ENCODE measurements at places on chromosomes 2 and 18.

DNA sequence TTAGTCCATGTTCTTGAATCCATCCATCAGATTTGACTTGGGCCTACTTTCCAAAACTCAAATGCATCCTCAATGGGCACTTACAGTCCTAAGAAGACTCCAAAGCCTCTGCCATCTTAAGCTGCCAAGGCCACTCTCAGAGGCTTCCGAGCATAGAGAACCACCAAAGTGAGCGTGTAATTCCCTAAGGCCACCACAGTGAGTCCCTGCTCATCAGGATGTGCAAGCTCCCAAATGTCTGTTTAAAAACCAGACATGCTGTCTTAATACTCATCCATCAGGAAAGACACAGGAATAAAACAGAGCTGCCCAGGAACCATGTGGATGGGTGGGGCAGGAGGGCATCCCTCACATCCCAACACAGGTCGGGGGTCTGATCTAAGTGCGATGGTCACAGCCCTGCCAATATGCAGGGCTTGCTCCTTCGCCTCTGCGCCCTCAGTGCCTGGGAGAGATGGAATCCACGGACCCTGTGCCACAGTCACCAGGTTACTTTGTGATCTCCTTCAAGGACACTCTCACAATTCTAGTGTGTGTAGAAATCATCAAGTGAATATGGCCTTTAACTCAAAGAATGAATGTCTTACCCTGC is 80.4 kb downstream of the POLR1A start:
- DNase-seq = no peak

- DNase-seq = no peak
These were observed 51.3 kb upstream of the RND3 start for GRCh38 chr2:150538651-150539201.

- peak; percentile 61 for DNase-seq
These were observed 172.8 kb upstream of the RBMS1 start for GRCh38 chr2:160666154-160667060.

DNA sequence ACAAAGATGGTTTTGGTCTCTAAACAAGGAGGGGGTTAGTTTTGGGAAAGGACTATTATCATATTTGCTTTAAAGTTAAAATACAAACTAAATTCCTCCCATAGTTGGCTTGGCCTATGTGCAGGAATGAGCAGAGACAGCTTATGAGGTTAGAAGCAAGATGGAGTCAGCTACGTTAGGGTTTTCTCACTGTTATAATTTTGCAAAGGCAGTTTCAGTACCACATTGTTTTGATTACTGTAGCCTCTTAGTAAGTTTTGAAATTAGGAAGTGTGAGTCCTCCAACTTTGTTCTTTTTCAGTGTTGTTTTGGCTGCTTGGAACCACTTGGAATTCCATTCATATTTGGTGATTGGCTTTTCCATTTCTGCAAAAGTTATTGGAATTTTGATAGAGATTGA is 23.4 kb downstream of the LCLAT1 start:
- DNase-seq = no peak

DNA sequence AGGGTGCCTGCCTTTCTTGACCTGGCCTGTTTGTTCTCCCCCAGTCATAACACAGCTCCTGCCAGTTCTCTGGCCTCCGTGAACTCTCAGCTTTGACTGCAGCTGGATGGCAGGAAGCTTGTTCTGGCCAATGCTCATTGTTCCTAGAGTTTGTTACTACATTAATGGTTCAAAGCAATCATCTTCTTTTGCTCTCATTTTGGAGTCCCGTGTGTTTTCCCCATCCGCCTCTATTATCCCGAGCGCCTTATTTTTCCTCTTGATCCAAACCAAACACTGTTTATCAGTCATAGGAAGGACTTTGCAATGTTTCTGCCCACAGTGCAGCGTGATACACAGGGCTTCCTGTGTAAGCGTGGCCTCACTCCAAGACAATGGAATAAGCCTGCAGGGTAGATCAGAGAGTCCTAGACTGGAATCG is 184.3 kb upstream of the APCDD1 start:
- no peak for DNase-seq

DNA sequence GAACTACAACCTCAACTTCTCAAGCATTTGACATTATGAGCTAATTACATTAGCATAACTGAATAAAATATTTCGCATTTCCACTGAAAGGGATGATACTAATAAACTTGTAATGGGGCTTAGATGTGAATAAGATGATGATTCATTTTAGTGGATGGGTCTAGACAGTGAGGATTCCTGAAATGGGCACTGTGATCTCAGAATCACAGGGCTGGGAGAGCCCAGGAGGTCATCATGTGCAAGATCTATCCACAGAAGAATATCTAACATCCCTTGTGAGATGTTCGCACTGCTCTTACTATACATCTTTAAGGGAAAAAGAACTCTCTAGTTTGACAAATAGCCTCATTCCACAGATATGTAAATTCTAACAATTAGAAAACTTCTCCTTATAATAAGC is 245.7 kb downstream of the DYM start:
- DNase-seq = no peak

- DNase-seq = no peak
These were observed 75.2 kb upstream of the LCLAT1 start for GRCh38 chr2:30371772-30372373.

- DNase-seq = no peak
These were observed 157.3 kb upstream of the CREB1 start for GRCh38 chr2:207372483-207372882.

Data from CD4-positive, alpha-beta T cell treated with Interleukin-2 at 100 ng/mL for 4 hours (primary cell).